ENCODE measurements at places on chromosomes 6 and 20. TPM values are rescaled to one million over a fixed set of nuclear protein-coding genes. Genes with fewer than 3 reads are reported as not detected.

- DNase-seq, result no peak
These were observed 17.1 kb upstream of the ERVFRD-1 start for GRCh38 chr6:11128608-11129007.

DNA sequence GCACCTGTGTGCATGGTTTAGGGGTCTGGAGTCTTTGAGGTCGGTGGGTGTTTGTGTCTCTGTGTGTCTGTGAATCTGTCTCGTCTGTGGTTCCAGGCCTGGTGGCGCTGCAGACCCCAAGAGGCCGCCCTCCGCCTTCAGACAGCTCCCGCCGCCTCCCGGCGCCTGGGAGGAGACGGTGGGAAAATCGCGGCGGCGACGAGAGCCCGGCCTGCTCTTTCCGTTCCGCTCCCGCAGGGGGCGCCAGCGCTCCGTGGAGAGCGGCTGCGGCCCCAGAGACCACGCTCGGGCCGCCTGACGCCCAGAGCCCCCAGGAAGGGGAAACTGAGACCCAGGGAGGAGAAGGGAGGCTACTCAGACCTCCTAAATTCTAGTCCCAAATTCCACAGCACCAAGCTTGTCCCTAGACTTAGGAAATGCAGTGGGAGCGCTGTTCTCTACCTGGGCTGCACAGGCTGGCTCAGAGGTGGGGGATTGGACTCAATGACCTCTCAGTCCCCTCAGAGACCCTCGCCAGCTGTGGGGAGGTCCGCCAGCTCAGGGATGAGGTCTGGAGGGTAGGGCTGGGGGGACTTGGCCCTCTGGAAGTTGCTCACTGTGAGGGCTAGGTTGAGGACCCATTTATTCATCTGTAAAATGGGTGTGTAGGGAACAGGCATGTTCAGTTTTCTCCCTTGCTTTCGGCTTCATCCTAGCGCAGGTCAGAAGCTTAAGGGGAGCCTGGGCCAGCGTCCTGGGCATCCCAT is 36.9 kb upstream of the BLCAP start:
- no peak for DNase-seq

DNA sequence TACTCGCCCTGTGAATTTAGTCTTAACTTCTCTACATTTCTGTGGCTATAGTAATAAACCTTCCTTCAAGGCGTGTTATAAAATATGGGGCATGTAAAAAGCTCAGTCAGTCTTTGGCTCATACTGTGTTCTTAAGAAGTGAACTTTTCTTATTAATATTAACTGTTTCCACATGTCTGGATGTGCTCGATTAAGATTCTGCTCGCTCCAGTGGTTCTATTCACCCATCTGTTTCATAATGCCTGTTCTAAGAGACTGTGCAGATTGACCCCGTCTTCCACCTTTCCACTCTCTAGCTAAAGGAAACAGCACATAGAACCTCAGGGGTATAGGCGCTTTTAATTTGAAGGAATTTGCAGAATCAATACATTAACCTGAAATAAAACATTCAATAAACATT is 99.9 kb downstream of the L3MBTL3 start:
- DNase-seq, result no peak

DNA sequence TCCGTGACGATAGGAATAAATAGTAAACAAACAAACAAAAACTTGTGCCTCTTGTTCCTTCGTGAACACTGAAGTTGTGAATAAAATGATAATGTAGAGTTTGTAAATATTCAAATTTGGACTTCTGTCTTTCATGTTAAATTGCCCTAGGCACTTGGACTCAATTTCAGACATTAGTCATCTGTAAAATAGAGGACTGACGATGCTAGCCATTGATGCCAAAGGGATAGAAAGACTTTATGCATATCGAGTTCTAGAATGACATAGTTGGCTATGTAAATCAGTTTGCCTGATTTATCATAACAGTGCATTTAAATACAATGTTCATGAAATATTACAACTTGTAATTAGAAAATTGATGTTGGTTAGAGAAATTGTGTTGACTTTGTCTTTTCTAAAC is 45.9 kb upstream of the FLRT3 start:
- no peak for DNase-seq

OTOR gene
- total RNA-seq, result not detected

DNA sequence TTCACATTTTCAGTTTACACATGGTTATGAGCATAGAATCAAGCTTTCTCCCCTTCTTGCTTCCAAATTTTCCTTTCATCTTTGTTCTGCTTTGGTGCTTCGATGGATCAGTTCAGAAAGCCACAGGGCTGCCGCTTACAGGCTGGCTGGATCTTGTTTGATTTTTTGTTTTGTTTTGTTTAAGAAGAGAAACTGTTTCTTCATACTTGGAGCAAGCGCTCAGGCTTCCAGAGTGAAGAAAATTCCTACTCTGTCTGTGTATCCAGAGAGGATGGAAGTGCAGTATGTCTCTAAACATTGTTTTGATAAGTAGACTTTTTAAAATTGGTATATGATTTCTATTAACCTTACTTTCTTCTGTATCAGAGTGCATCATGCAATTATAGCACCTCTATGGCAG is 66.9 kb downstream of the ARID1B start:
- no peak for DNase-seq

SEMG1 gene
- total RNA-seq, result not detected

DNA sequence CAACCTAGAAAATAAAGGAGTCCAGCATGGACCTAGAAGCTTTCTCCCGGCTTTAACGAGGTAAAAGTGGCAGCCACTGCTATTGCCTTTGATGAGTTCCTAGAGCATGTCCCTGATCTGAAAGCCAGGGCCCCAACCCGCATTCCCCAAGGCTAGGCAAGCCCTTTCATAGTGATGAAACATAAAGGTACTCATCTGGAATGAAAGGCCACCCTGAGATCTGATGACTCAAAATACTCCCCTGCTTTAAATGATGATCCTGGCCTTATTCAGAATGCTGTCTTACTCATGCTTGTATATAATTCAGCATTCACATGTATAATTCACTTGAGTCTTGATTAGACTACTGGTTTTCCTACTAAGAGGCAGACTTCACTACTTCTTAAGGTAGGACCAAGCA is 21.3 kb downstream of the TTPAL start:
- no peak for DNase-seq

- no peak for DNase-seq
These were observed 244.9 kb downstream of the DHX35 start for GRCh38 chr20:39206899-39207564.

GRCh38 chr6:67986694-67987232 is 648.3 kb upstream of the ADGRB3 start:
- DNase-seq, result no peak

DNA sequence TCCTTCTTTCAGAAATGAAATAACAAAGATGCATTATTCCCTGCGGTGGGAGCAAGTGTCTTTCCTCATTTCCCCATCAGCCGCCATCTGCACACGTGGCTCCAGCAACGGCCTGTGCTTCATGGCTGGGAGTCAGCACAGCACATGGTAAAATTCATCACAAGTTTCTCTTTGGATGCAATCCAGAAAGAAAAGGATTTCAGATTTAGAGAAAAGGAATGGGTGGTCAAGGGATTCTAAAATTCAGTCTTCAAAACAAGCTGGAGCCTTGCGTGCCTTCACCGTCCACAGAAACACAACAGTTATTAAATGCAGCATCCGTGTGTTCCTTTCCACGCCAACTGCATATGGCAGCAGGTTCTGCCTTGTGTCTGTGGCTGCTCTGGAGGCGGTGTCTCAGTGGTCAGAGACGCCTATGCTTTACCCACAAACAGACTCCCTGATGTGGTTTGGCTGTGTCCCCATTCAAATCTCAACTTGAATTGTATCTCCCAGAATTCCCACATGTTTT is 107.6 kb downstream of the THBS2 start:
- no peak for DNase-seq

- DNase-seq, result no peak
These were observed 162.7 kb downstream of the KCNQ5 start for GRCh38 chr6:72784581-72784980.

PRR18 gene
- not detected for total RNA-seq

GRCh38 chr6:15872241-15873103 is 209.6 kb upstream of the DTNBP1 start:
- DNase-seq, result no peak

TJAP1 gene
- total RNA-seq, result 21.0 TPM

DNA sequence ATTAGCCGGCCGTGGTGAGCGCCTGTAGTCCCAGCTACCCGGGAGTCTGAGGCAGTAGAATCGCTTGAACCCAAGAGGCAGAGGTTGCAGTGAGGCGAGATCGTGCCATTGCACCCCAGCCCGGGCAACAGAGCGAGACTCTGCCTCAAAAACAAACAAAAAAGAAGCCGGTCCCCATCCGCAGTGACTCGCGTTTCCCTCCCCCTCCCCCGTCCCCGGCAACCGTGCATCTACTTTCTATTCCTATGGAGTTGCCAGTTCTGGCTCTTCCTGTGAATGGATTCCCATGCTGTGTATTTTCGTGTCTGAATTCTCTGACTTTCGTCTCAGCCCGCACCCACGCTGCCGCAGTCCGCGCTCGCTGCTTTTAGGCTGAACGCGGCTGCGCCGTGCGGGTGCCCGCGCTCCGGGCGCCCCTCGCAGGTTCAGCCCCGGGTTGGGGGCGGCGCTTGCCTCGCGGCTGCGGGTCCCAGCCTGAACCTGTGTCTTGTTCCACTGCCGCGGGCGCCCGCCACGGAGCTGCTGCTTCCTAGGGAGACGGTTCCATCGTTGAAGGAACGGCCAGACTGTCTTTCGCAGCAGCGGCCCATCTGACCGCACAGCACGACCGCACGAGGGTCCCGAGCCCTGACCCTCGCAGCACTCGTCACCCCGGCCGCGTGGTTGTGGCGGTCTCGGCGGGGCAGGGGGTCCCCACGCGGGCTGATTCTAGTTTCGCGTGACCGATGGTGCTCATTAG is 1.1 kb upstream of the MRGBP start:
- DNase-seq, result no peak

SIRPB2 gene
- 29.8 TPM for total RNA-seq

DNA sequence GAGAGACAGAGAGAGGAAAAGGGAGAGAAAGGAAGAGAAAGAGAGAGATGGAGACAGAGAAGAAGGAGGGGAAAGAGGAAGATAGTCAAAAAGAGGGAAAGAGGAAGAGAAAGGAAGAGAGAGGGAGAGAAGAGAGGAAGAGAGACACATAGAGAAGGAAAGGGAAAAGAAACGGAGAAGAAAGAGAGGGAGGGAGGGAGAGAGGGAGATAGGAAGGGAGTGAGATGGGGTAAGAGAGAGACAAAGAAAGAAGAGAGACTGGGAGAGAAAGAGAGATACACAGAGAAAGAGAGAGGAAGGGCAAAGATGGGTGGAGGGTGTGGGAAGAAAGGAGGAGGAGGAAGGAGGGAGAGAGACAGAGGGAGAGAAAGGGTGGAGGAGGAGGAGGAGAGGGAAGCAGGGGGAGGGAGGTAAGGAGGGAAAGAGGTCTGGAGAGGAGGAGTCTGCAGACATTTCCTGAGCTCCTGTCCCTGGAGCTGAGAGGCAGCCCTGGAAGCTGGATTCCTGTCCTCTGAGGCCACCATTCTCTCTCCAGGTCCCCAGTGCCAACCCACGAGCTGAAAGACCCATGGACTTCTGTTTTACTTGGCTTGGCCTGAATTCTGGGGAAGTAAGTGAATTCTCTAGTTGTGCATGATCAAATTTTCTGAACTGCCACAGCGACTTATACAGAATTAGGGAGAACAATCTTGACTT is 9.9 kb downstream of the FOXF2 start:
- DNase-seq, result no peak

OPN5 gene
- not detected for total RNA-seq

DNA sequence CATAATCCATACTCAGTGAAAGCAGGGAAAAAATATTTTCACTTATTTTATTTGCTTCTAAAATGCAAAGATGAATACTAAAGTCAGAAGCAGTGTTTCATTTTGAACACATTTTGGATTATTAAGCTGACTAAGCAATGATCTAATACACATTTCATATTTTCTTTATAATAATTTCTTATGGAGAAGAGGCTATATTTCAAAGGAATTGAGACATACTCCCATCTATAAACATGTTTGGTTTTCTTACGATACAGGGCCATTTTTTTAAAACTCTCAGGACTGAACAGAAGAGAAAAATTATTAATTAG is 26.9 kb upstream of the VAPB start:
- DNase-seq, result no peak

GRCh38 chr20:20213526-20214121 is 154.3 kb upstream of the INSM1 start:
- no peak for DNase-seq

FRMD1 gene
- total RNA-seq, result not detected

DNA sequence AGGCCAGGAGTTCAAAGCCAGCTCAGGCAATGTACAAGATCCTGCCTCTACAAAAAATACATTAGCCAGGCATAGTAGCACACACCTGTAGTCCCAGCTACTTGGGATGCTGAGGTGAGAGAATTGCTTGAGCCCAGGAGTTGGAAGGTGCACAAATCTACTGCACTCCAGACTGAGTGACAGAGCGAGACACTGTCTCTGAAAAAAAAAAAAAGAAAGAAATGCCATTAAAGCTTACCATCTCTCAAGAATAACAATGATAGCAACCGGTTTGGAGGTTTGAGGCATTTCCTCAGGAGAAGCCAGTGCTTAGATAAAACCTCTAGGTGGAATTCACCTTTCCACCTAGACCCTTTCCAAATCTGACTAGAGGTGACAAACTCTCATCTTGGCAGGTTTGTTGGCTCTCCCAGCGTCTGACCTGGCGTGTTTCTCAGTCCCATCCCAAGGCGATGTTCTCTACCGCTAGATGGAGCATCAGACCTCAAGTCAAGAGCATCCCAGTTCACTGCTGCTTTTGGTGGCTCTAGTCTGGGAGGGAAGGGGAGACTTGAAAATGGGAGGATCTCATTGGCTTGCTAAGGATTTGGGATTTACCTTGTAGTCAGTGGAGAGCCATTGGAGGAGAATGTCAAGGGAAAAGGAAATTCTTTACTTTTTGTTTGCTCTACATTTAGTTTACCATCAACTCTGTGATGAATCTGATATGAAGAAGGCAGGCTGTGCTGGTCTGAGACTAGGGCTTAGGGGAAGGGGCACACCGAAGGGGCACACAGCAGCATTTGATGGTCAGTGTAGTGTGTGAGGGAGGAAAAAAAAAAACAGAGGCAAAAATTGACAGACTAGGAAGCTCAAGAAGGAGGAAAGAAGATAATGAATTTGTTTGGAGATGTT is 67.9 kb downstream of the NCOA7 start:
- no peak for DNase-seq

DNA sequence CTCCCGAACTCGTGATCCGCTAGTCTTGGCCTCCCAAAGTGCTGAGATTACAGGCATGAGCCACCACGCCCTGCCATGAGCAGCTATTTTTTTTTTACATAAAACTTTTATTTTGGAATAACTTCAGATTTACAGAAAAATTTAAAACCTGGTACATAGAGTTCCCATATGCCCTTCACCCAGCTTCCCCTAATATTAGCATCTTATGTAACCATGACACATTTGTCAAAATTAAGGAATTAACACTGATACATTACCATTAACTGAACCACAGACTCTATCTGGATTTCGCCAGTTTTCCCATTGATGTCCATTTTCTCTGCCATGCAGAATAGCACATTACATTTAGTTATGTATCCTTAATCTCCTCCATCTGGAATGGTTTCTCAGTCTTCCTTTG is 14.3 kb upstream of the RALGAPB start:
- no peak for DNase-seq
